CD4-positive, alpha-beta memory T cell (primary cell): ENCODE measurements at places on chromosomes 5 and 9. TPM values are rescaled to one million over a fixed set of nuclear protein-coding genes. Genes with fewer than 3 reads are reported as not detected.

DNA sequence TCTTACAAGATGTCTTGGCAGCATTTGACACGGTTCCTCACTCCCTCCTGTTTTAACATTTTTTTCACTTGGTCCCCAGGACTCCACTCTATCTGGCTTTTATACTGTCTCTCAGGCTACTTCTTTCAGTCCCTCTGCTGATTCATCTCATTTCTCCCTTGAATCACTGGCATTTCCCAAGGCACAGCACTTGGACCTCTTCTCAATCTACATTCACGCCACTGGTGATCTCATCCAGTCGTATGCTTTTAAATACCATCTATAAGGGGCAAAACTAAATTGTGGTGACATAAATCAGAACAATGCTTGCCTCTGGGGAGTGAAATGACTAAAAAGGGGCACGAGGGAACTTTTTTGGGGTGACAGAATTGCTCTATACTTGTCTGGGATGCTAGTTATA, 47.1 kb downstream of the MAPKAP1 start:
- H3K4me1 ChIP-seq: peaks cover 10% of the 10 kb centered on the region
- no peak overlapping the region for H3K27ac ChIP-seq
- no peak overlapping the region for H3K4me3 ChIP-seq
- no peak for DNase-seq

- no peaks in the 10 kb centered on the region for H3K27me3 ChIP-seq
- no peak overlapping the region for H3K27ac ChIP-seq
- no peak overlapping the region for H3K4me3 ChIP-seq
- no peaks in the 10 kb centered on the region for H3K4me1 ChIP-seq
Observed at GRCh38 chr5:3104429-3105060, 353.1 kb upstream of the IRX2 start.

The PHYHD1 gene
- total RNA-seq: 1.7 TPM

DNA sequence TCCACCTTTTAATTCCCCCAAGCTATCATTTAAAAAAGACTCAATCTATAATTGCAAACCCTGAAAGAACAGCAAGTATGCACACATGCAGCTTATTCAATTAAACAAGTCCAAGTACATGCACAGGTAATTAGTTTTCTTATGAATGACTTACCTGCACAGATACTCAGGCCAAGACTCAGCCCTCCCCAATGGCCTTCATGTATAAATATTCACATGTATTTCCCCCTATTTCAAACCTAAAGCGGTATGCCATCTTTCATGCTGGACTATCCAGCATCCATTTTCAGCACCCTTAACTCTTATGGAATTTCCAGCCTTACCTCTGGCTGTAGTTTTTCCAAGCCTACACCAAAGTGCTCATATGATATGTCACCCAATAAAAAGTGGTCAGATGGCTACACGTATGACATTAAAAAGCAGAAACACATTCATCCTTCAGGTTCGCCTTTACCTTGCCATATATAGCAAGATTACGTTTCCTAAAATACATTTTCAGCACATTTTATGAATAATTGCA, 205.5 kb downstream of the MEF2C start:
- DNase-seq: no peak
- no peak overlapping the region for H3K27ac ChIP-seq
- no peak overlapping the region for H3K4me3 ChIP-seq
- H3K4me1 ChIP-seq: peaks cover 28% of the 10 kb centered on the region
- no peaks in the 10 kb centered on the region for H3K36me3 ChIP-seq

DNA sequence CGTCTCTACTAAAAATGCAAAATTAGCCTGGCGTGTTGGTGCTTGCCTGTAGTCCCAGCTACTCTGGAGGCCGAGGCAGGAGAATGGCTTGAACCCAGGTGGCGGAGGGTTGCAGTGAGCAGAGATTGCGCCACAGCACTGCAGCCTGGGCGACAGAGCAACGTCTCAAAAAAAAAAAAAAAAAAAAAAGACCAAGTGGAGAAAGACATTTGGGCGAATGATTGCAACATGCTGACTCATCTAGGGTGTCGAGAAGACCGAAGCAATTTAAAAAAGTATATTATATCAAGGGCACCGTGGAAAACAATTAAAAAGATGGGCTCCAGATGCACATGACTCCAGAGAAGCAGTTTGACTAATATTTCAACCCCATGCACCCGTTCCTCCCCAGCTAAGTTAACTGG, 9.2 kb downstream of the KLF4 start:
- no peak overlapping the region for H3K4me3 ChIP-seq
- DNase-seq: no peak
- H3K27ac ChIP-seq: no peak overlapping the region
- H3K27me3 ChIP-seq: no peaks in the 10 kb centered on the region
- H3K4me1 ChIP-seq: no peaks in the 10 kb centered on the region
- H3K36me3 ChIP-seq: no peaks in the 10 kb centered on the region

The LTC4S gene
- total RNA-seq: 8.1 TPM

DNA sequence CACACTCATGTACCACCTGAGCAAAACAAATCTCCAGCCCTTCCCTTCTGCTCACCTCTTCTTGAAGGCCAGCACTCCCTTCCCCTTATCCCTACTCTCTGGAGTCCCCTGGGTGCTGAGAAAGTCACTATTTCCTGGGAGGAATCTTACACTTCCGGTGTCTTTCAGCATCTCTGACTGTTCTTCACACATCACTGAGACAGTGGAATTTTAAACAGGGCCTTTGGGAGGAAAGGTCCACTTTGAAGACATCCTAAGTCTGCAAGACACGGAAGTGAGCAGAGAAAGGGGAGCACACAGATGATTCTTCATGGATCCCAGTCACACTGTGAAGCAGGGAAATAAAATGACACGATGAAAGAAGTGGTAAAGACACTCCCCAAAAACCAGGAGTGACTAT, 25.6 kb downstream of the FRMD3 start:
- H3K36me3 ChIP-seq: no peaks in the 10 kb centered on the region
- H3K4me1 ChIP-seq: no peaks in the 10 kb centered on the region
- no peak overlapping the region for H3K4me3 ChIP-seq
- no peak overlapping the region for H3K27ac ChIP-seq
- no peaks in the 10 kb centered on the region for H3K27me3 ChIP-seq
- no peak for DNase-seq

The ARHGEF39 gene
- not detected for total RNA-seq

The DMRT3 gene
- total RNA-seq: not detected

The PTGDS gene
- total RNA-seq: 5.1 TPM
